ENCODE measurements at places on chromosomes 7 and 10. TPM values are rescaled to one million over a fixed set of nuclear protein-coding genes. Genes with fewer than 3 reads are reported as not detected.

The GTF2IRD1 gene
- total RNA-seq = 0.80 TPM

The DDC gene
- not detected for total RNA-seq

The SERPINE1 gene
- total RNA-seq = not detected

The CADPS2 gene
- total RNA-seq = not detected

The FKBP6 gene
- not detected for total RNA-seq
